ENCODE measurements at places on chromosomes 6 and 20.

GRCh38 chr6:363909-364308 lies 27.6 kb upstream of the IRF4 start:
- no peak for DNase-seq

DNA sequence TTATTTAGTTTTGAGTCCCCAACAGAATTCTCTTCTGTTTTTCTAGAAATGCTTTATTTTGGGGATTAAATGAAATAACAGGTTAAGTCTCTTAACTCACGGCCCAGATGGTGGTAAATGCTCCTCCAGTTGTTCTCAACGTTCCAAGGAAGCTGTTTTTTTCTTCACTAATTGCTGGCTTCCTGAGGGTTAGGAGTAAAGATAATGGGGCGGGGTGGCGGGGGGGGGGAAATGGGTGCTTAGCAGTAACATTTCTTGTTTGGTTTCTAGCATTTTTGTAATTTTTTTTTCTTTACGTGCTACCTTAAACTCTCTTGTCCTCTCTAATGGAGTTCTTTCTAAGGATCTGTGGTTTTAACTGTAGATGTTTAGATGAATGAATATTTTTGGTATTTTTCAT lies 2.2 kb downstream of the SRSF3 start:
- DNase-seq, result no peak

- DNase-seq, result no peak
These were observed 1077.6 kb upstream of the MAP3K7 start for GRCh38 chr6:91664327-91664959.

DNA sequence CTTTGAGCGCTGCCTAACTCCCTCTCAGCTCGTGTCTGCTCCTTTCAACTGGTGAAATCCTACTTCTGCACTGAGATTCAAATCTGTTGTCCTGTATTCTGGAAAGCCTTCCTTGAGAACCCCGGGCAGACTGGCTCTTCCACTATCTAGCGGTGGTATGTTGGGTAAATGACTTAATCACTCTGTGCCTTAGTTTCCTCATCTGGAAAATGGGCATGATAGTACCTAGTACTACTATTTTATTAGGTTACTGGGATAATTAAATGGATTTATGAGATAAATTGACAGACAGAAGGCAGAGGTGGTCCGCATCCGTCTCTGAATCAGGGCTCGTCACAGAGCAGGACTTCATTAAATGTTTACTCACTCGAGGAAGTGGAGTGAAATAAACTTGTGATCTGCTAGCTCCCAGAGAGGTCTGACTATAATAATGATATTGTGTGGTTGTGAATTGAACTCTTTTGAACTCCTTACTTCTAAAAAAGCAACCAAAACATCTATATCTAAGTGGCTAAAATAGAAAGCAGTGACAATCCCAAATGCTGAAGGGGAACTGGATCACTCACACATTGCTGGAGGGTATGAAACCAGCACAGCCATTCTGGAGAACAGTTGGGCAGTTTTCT lies 26.6 kb downstream of the PPP1R16B start:
- no peak for DNase-seq

- DNase-seq, result no peak
These were observed 30.2 kb upstream of the MAN1A1 start for GRCh38 chr6:119379809-119380208.

GRCh38 chr20:20955892-20956291 lies 150.3 kb downstream of the LINC00237 start:
- no peak for DNase-seq

- no peak for DNase-seq
These were observed 83.9 kb upstream of the GPR6 start for GRCh38 chr6:109894181-109894580.

DNA sequence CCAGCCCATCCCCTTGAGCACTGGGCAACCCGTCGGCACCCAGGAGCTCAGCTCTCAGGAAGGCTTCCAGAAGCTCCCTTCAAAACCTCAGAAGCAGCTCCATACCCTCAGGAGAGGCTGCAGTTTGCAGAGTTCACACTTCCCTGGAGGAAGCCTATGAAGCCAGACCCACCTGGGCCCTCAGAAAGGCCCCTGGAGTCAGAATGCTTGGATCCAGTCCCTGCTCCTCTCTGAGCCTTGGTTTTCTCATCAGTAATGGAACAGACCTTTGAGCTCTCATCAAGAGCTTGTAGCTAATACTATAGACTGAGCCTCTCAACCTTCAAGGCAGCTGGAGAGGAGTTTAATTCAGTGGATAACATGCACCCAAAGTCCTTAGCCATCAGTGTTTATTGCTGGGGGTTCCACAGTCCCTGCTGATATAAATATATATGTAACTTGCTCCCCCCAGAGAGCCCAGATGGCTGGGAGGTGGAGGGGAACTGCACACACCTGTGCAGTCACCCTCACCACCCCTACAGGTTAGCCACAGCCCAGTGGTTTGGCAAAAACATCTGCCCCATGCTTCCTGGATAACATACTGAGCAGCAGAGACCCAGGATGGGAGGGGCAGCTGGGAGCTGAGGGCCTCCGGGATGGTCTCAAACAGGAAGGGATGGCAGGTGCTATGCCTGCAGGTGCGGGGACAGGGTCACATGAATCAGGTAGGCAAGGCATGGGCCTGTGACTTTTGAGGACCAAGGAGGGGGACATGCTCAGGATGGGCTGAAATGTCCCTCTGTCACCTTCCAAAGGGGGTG lies 120.1 kb downstream of the SNX5 start:
- DNase-seq, result no peak

All from T1000 (cell line).